ENCODE measurements at places on chromosomes 11 and 22.

DNA sequence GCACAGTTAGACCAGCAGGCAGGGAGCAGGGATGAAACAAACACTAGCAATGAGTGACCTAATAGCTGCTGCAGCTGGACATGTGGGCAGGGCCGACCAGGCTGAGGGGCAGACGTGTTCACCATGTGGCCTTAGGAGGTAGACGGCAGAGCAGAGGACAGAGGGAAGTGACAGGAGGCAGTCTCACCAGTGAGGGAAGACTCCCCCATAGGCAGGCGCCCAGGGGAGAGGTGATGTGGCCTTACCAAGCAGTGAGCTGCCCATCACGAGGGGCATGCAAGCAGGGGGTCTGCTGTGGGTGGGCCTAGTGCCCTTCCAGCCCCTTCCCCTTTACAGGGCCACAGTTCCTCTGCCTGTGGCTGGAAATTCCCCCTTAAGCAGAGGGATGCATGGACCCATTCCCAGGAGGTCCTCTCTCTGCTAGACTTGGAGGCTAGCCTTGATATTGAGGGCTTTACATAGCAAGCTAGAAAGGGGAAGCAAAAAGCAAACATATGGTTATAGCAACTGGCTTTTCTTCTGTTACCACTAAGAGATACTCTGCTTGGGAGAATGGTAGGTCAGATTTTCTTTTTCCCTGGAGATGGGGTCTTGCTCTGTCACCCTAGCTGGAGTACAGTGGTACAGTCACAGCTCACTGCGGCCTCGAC, 67.6 kb downstream of the MPPED1 start:
- DNase-seq, result no peak

GRCh38 chr22:27474711-27475547, 326.6 kb downstream of the MN1 start:
- peak; percentile 97 for DNase-seq

DNA sequence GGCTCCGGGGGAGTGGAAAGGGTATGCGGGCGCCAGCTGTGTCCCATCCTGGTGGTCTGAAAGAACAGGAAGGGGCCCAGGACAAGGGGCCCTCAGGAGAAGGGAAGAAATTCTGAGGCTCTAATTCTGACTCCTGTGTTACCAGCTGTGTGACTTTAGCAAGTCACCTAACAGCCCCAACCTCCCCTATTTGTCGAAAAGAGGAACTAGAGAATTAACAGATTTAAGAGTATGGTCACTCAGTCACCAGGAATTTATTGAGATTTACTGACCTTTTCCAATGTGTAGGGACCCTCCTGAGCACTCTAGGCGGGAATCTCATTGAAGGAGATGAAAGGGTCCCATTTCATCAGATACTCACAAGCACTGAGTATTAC, 14.6 kb downstream of the RPS6KA4 start:
- DNase-seq, result no peak

- no peak for DNase-seq
Measured at GRCh38 chr11:126026579-126026978, 36.1 kb downstream of the CDON start.

DNA sequence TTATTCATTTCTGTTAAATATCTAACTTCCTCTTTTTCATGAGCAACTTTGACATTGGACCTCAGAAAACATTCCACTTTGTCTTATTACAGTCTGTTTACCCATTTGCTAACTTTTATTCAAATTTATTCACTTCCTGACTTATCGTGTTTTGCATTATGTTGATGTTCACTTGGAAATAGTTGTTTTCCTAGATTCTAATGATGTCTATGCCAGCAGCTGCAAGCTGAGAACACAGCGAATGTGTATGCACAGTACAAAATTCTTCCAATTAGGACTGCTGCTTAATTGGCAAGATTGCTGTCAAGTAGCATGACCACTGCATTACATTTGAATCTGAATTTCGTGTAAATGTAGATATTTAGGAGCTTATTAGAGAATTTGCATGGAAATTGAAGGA, 61.5 kb upstream of the GRIA4 start:
- no peak for DNase-seq

- no peak for DNase-seq
Measured at GRCh38 chr22:38474003-38474607, 6.2 kb downstream of the KDELR3 start.

DNA sequence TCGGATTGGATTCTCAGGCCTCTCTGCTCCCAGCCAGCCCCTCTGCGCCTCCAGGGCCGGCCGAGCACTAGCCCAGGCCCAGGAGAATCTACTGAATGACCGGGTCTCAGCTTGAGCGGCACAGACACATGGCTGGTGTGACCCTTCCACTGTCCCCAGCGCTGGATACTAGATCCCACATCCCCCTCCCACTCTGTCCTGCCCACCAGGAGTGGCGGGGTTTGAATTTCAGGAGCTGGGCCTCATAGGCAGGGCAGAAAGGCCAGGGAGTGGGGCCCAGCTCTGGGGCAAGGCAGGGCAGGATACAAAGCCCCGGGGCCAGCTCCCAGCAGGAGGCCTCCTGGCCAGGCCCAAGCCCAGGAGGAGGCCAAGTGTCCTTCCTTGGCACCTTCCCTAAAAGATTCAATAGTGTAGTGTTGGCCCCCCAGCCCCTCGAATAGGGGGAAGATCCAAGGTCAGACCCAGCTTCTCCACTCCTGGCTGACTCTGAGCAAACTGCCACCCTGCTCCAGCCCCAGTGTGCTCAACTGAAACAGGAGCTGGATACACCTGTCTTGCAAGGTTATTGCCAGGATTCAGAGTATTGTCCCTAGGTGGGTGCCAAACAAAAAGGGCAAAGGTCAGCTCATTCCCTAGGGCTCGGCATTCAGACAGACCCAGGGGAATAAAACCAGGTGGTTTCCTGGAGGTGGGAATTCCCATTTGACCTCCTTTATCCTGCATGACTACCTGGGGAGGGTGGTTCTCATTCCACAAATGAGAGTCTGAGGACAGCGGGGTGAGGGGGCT, 22.5 kb upstream of the TCF20 start:
- no peak for DNase-seq

DNA sequence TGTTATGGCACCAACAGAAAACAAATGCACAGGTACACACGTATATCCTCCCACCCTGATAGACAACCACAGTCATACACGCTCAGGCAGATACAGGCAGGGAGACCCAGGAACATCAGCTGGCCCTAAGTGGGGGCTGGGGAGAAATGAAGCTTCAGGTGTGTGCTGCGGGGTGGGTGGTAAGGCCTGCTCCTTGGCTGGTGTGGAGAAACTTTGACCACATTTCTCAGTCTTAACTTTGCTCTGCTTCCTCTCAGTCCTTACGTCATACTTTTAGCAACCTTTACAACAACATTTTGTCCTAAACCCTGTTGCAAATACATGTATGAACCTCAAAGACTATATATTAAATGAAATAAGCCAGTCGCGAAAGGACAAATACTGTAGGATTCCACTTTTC, 6.7 kb upstream of the ANAPC15 start:
- no peak for DNase-seq

GRCh38 chr22:32413719-32414118, 1.7 kb upstream of the RTCB start:
- DNase-seq, result peak; percentile 33

GRCh38 chr11:116086426-116086825, 582.2 kb upstream of the CADM1 start:
- no peak for DNase-seq

DNA sequence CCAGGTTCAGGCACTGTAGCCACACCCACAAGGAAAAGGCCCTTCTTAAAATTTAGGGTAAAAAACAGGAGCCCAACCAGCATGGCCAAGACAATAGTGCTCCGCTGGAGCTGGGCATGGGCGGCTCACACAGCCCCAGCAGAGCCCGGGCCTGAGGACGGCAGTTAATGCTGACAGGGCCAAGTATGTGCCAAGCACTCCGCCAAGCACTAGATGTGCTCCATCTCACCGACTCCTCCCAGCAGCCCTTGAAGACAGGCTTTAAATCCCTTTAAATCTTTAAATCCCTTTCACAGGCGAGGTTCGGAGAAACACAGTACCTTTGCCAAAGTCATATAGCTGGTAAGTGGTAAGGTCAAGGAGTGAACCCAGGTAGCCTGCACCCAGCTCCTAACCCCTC, 4.8 kb downstream of the ARFGAP2 start:
- no peak for DNase-seq

DNA sequence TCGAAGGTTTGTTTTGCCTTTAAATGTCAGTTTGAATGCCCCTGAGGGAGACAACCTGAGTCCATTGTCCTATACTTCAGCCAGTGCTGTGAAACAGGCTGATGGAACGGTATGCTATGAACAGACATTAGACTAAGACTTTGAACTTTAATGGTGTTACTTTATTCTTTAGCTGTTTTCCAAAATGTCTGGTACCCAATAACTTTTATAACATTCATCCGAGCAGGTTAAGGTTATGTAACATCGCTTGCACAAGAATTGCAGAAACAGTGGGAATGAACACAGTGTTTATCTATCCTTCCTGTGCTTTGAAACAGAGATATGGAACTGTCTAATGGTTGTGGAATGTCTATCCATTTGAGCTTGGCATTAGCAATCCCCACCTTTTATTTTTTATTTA, 12.5 kb upstream of the PTS start:
- DNase-seq, result no peak

DNA sequence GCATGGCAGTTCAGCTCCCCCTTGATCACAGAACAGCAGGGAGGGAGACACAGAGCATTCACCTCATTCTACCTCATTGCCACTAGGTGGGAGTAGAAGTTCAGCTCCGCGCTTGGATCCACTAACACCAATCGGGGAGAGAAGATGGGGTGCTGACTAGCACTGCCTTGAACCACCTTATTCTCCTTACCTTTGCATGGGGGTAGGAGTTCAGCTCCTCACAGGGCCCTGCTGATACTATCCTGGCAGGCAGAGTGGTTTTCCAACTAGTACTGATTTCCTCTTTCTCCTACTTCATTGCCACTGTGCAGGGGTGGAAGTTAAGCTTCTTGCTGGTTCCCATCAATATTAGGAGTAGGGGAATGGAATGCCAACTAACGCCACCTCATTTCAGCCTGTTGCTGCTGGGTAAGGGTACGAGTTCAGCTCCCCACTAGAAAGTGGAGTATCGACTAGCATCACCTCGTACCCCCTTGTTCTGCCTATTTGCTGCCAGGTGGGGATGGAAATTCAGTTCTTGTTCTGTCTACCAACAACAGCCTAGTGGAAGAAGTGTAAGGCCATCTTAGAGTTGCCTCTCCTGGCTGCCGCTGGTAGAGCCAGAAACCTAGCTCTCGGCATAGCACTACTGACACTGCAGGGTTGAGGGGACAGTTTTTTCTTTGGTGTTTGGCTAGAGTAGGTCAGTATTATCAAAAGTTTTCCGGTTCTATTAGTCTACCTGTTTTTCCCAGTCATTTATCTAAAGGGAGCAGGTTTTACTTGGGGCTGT, 550.9 kb upstream of the CCDC90B start:
- DNase-seq, result peak; percentile 58

DNA sequence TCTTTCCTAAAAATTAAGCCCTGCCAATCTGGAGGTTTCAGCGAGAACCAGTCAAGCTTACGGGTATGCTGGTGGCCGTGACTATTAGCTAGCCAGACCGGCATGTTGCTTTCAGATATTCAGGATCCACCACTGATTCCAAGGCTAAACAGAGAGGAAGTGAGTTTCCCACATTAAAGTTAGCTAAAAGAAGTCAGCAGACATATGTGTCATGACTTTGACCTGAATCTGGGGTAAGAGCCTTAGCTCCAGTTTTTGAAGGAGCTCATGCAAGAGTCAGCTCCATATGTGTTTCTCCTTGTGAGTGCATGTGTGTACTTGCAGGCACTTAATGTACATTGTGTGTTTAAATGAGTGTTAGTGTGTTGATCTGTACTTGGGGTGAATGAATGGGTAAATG, 1.4 kb downstream of the ZFPL1 start:
- no peak for DNase-seq

GRCh38 chr11:65551572-65552387, 6.4 kb downstream of the LTBP3 start:
- DNase-seq, result peak; percentile 71

DNA sequence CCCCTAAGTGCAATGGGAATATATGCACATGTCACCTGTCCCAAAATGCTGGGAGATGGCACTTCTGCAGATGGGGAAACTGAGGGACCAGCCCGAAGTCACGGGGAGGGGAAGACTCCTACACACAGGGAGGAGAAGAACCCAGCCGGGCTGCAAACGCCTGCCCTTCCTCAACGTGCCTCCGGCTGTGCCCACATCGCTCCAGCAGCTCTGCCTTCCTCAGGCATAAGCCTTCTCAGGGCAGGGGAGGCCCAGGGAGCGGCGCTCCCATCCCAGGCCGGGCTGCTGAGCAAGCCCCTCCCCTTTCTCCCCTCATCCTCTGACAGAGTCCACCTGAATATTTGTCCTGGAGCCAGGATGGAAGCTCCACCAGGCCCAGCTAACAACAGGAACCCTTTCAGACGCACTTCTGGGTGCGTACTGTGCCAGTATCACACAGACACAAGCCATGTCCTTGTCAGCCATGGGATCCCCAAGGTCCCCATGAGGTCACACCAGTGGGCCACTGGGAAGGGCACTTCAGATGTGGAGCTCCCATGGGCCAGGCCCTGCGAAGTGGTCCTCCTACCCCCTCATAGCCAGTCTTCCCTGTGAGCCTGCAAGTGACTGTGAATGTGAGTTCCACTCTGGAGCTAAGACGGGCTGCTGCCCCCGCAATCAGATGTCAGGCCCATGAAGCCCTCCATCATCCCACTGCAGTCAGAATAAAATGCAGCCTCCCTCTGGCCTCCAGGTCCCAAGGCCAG, 2.5 kb upstream of the CD81 start:
- no peak for DNase-seq

GRCh38 chr11:102824556-102824955, 18.9 kb downstream of the MMP3 start:
- no peak for DNase-seq

DNA sequence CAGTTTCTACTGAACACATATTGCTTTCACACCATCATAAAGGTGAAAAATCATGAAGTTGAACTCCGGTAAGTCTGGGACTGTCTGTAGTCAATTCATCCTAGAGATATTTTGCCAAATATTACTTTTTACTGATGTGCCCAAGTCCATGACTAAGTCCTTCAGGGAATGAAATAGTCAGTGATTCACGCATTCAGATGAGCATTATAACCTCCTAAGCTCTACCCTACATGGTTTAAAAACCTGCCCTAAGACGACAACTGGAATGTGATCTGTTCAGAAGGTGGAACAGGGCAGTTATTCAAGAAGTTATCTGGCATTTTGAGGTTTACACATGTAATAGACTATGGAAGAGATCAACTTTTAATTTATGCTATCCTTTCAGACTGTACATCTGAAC, 125.6 kb downstream of the TRPC6 start:
- DNase-seq, result peak; percentile 71

DNA sequence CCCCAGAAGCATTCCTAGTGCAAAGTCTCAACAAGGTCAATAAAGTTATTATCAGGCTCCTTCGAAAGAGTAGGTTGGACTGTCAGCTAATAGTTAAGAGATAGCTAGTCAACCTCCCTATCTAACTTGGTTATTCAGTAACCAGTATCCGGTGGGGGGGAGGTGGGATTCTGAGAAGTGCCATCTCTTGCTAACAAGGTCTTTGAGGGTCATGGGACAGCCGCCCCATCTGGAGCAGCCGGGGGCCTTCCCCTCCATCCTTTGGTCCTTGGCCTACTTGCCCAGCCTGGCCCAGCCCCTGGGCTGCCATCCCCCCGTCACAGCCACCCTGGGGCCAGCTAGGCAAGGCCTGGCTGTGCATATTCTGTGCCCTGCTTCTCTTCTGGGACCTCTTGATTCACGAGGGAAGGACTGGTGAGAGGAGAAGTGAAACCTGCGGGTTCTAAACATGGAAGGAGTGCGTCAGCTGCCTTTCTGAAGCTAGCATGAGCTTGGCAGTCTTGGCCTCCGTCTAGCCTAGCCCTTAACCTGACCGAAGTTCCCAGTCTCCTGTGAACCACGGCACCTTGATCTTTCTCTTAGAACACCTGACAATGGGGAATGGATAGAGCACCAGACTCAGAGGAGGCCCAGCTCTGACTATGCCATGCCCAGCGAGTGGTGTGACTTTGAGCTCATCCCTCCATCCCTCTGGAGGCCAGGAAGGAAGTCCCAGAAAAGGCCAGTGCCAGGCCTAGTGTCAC, 9.3 kb downstream of the SLC37A2 start:
- DNase-seq, result no peak
